Inflammatory macrophage (primary cell): ENCODE measurements at places on chromosomes 3 and 15.
A peak's percentile ranks its signal among the peaks of the same experiment; 100 is the strongest.

DNA sequence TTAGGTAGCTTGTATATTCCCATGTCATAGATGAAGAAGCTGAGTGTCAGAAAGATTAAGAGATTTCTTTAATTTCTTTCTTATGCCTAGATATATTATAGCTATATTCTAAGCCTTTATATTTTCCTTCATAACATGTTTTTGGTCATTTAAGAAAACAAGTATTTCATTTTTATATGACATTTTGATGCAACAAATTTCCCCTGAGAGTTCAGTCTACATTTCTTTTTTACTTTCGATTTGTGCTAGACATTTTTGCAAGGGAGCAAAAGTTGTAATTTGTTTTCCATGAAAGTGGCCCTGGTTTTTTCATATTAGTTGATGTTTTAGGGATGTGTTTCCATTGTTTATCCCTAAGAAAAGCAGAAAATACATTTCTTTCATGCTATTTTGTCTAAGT is 344.9 kb downstream of the NLGN1 start:
- no peak for DNase-seq

DNA sequence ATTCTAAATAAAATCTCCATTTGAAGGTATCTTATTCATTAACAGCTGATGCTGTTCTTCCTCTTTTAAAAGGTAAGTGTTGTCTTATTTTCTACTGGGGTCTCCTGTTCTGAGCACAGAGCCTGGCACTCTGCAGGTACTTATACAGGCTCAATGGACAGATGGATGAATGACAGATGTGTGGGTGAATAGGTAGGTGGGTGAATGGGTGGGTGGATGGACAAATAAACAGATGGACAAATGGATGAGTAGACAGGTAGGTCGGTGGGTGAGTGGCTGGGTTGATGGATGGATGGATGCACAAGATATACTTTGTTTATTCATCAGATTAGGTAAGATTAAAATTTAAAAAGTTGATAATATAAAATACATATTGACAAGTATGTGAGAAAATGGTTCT is 53.5 kb downstream of the SLC41A3 start:
- no peak for DNase-seq

GRCh38 chr3:135199137-135199536 is 404.1 kb downstream of the EPHB1 start:
- no peak for DNase-seq

GRCh38 chr15:68053701-68054627 is at the start of gene PIAS1:
Gene PIAS1 (plus strand): TSS chr15:68054315. CDS start chr15:68054327, 12 bp downstream.
- DNase-seq: peak; percentile 95

GRCh38 chr3:59880717-59881116 is 830.9 kb upstream of the CFAP20DC start:
- no peak for DNase-seq

- no peak for DNase-seq
Observed at GRCh38 chr3:102916532-102916931, 481.7 kb downstream of the ZPLD1 start.

- DNase-seq: peak; percentile 70
Observed at GRCh38 chr15:66429117-66429516, 42.4 kb downstream of the MAP2K1 start.

DNA sequence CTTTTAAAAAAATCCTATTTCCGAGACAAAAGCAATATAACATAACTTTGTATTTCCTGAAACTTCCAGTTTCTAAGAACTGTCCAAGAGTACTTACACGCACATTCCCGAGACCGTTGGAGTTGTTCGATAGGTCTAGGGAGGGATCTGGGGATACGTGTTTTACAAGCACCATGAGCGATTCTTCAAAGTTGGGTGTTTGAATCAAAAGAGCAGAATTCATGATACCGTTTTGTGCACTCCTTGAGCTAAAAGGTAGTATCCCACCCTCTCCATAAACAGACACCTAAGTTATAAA is 700 bp upstream of the EDEM1 start:
- no peak for DNase-seq

GRCh38 chr3:101133652-101134051 is 140.4 kb upstream of the ABI3BP start:
- DNase-seq: no peak

GRCh38 chr15:31307270-31308184 is 19.1 kb upstream of the KLF13 start:
- DNase-seq: no peak

- no peak for DNase-seq
Observed at GRCh38 chr15:57640930-57641682, 49.4 kb downstream of the MYZAP start.

GRCh38 chr15:70435369-70435768 is 328.0 kb downstream of the UACA start:
- no peak for DNase-seq

GRCh38 chr15:79900087-79900486 is 3.3 kb upstream of the MTHFS start:
- DNase-seq: peak; percentile 27

- no peak for DNase-seq
Observed at GRCh38 chr3:30659270-30660130, 53.1 kb downstream of the TGFBR2 start.

DNA sequence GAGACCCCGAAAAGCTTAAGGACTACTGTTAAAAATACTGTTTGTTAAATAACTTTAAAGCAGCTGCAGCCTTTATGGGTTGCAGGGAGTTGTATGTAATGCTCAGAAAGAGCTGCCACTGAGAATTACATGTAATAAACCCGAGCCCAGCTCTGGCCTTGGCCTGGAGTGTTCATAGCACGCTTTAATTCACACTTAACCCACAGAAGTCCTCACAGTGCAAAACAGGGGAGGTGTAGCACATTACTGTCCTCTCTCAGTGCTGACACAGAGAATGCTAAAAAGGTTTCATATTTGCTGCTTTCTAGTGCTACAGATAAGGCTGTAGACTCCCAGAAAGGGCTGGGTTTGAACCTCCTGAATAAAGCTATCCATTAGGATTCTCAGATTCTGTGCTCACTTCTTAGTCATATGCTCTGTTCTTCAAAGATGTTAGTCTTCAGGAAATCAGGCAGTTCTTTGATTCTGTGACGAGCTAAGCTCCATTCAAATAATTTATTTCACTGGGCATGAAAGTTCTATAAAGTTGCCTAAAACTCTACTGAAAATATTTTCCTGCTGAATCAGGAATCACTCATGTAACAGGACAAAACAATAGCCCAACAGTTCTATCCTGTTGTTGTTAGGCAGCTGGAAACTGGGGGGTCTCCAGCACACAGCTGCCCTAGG is 108.0 kb downstream of the SENP2 start:
- DNase-seq: no peak

DNA sequence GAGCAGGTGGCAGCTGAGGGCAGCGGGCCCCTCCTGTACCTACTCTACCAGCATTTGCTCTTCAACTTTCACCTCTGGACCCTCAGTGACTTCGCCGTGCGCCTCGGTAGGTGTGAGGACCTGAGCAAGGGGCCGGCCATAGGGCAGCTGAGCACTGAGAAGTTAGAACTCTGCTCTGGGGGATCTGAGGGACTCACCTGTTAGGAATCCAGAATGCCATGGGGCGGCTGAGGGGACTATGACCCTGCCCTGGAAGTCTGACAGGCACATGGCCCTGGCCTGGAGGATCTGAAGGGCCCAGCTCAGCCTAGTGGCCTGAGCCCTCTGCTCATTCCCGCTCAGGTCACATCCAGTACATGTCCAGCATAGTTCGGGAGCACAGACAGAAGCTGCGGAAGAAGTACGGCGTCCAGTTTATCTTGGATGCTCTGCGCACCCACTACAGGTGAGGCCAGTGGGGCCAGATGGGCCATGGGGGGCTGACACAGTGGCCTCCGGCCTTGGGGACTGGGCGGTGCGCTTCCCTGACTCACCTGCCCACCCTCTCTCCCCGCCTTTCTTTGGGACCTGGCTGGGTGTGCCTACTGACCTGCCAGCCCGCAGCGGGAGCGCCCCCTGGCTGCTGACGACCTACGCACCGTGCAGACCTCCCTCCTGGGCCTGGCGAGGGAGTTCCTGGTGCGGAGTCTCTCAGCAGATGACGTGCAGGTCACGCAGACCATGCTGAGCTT is 18.8 kb downstream of the NBEAL2 start:
- peak; percentile 57 for DNase-seq

- no peak for DNase-seq
Observed at GRCh38 chr15:81071120-81071519, 63.0 kb upstream of the CFAP161 start.

DNA sequence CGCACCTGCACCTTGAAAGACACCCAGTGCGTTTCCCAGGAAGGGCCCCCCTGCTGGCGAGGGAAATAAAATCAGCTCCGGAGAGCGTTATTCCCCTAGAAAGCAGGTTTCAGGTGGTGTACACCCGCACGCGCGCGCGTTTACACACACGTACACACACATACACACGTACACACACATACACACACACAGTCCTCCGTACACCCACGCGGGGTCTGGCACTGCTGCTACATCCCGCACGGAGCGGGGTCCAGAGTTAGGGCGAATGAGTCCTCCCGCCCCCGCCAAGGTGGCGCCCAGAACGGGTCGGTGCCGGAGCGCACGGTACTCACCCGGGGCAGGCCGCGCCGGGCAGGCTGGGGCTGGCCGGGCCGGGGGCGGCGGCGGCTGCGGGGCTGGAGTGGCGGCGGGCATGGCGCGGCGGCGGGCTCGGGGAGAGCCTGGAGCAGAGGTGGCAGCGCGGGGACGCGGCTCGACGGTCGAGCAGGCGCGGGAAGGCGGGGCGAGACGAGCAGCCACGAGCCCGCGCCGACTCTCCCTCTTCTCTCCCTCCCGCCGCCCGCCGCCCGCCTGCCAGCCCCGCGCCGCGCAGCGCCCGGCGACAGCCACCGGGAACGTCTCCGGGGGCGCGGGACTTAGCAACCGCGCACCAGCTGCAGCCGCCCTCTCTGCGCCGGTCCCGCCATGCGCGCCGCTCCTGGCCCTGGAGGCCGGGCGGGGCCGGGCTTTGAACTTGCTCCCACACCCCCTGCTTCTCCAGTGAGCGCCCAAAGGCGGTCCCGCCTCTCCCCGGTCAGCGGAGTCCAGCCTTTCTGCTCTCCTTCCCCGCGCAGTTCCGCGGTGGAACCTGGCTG is at the start of gene DCLK3:
DCLK3 (minus strand) TSS at position 704 of the 854 bp plus-strand sequence; CDS start at position 414, 290 bp downstream.
- DNase-seq: no peak

GRCh38 chr3:53192608-53193007 is 31.6 kb downstream of the PRKCD start:
- DNase-seq: no peak

- no peak for DNase-seq
Observed at GRCh38 chr15:80568298-80568697, 126.8 kb upstream of the ABHD17C start.

GRCh38 chr3:47011371-47011770 is 31.9 kb downstream of the NBEAL2 start:
- DNase-seq: no peak

DNA sequence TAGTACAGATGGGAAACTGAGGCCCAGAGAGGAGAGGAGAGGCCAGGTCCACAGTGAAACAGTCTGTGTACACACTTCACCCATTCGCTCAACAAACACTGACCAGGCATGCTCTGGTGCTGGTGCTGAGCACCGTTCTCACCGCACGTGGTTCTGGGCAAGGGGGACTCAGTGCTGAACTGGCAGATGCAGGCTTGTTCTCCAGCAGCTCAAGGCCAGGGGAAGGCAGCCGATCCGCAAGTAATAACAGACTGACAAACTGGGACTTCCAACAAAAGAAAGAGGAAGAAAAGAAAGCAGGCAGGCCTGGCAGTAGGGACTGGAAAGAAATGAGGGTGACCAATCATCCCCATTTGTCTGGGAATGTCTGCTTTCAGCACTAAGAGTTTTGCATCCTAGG is 25.6 kb upstream of the LINGO1 start:
- no peak for DNase-seq

GRCh38 chr3:188278717-188279324 is 124.9 kb downstream of the LPP start:
- no peak for DNase-seq

DNA sequence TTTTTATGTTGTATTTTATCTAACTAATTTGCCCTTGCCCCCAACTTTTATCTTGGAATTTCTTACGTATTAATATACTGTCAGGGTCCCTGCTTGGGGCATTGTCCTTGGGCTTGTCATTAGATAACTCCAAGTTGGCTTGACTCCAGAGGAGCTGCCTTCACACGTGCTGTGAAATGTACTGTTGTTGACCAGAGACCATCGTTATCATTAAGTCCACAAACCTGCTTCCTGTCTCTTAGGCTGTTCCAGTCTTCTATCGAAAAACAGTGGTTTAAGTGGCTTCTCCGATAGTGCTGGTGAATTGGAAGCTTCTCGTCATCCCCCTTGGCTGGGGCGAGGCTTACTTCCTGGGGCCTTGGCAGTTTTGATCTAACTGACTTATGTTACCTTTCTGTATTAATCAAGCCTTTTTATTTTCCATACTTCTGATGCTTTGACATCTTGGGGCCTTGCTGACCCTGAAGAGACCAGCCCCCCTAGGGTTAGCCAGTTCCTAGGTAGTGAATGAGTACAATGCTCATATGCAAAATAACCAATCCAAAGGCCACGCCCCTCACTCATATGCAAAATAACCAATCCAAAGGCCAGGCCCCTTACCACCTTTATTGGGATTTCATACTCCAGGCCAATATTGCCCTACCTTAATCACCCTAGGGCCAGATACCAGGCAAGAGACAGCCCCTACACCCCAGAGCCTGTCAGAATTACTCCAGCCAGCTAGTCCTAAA is 164.5 kb downstream of the IGF1R start:
- DNase-seq: no peak

GRCh38 chr15:98713585-98714001 is 65.3 kb downstream of the IGF1R start:
- no peak for DNase-seq

DNA sequence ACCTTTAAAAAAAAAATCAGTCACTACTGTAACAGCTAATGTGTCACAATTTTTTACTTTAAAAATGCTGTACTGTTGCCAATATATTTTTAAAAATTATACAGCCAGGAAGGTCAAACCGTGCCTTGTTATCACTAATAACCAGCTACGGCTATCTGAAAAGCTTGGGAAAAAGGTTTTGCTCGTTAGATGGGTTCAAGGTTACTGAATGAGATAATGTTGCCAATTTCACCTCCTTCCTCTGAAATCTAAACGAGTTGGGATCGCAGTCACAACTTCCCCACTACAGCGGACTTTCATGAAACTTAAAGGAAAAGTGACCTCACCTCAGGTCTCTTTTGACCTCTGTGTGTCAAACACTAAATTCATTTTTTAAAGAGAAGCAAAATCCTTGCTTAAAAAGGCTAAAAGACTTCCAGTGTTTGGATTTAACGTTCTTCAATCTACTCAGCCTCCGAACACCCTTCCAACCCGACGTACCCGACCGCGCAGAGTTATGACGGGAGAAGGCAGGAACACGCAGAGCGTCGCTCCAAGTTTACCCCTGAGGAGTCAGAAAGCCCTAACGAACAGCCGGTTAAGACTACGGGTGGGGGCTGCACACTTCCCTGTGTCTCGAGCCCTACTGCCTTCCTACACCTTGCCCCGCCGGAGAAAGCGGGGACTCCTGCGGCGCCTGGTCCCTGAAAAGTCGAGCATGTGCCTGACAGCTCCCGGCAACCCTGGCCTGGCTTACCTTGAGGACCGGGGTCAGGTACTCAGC is 860 bp downstream of the ATG3 start:
- DNase-seq: peak; percentile 79

DNA sequence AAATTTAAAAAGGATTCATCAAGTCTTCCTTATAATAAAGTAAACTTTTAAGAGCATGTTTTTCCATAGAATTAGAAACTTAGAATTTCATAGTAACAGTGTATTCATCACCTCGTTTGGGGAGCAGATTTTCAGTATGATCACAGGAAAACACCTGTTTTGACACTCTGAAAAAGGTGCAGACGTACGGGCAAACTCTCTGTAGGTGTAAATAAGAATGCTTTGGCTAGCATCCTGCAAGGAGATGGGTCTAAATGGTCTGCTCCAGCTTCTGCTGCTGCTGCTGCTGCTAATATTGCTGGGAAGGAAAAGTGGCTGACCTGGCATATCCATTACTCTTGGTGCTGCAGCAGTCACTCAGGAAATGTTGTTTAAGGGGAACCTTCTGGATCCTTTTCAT is 66.0 kb downstream of the MBNL1 start:
- DNase-seq: no peak
